CD4-positive, CD25-positive, alpha-beta regulatory T cell (primary cell): ENCODE measurements at places on chromosomes 1 and 21. TPM values are rescaled to one million over a fixed set of nuclear protein-coding genes. Genes with fewer than 3 reads are reported as not detected.

DNA sequence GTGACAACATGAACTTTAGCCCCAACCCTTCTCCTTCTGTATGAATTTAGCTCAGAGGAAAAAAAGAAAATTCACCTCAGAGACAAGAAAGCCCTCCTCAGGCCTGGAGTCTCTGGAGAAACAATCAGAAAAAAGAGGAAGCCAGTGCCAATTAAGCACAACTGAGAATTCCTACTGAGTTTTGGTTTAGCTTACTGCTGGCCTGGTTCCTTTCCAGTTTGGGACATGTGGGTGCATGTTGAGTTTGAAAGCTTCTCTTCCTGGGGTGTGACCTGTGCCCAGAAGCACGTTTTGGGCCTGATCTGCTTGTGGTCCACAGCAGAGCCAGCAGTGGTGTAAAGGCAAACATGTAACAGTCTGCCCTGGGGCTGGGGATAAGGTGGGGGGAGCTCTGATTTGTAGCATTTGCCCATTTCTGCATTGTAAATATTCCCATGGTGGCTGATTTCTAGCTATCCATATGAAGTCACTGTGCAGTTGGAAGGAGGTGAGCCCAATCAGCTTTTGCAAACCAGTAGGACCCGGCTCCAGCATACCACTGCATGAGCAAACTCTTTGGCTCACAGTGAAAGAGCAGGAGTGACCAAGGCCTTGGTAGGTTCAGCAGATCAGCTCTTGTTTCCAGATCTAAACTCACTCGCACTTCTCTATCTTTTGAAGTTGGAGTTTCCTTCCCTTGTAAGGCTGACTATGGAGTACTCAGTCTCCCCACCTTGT is 4.7 kb upstream of the THEM5 start:
- no peak for DNase-seq

DNA sequence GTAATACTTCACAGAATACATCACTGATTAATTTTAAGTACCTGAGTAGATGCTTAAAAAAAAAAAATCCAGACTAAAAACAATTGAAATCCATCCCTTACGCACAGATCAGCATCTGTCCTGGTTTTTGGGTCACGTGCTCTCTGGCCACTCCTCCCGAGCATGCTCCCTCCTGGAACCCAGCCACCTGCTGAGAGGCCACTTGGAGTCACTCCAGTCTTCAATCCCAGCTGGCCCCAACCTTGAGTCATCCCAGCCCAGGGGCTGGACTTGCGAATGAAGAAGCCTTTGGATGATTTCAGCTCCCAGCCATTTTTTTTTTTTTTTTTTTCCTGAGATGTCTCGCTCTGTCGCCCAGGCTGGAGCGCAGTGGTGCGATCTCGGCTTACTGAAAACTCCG is 8.9 kb downstream of the MAP1LC3C start:
- no peak for DNase-seq

- DNase-seq = no peak
These were observed 14.0 kb downstream of the GNAT2 start for GRCh38 chr1:109605381-109605780.

DNA sequence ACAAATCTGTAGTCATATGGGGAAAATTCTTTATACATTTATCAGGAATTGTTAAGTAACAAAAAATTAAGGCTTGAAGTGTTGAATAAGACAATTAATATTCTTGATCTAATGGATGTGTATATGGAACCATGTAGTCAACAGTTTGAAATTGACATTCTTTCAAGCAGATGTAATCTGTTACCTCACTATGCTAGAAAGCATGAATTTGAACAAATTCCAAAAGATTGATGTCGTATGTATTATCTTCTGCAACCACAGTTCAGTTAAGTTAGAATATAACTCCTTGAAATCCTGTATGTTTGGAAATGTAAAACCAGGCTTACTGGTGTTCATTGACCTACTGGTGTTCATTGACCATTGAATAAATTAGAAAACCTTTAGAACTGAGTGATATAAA is 16.1 kb downstream of the CCDC18 start:
- no peak for DNase-seq

GRCh38 chr1:228168563-228169270 is 3.1 kb downstream of the IBA57 start:
- DNase-seq = no peak

DNA sequence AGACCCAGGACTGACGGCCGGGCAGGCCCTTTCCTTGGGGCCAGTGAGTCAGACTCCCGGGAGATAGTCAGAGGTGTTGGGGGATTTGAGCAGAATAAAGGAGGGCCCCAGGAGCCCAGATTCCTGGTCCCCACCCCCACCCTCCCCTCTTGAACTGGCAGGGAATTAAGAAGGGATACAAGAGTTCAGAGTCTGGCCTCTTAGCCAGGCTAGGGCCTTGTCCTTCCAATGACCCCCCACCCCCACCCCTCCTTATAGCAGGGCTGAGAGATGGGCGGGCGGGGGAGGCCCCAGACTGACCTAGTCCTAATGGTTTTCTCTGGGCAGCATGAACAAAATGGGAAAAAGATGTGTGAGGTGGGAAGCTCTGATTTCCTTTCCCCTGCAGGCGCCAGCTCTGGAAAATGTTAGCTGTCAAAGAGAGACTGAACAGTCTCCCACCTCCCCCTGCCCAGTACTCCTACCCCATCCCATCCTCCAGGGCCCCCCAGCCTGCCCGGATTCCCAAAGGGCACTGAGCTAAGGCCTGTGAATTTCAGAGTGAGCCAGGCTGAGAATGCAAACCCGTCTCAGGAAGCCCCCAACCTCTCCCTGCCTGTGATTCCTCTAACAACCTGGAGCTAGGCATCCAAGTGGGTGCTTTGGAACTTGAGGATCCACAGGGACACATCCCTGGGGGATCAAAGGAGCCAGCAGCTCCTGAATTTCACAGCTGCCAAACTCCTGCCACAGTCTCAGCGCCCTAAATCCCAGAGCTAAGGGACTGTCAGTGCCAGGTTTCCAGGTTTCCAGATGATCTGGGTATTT is 5.8 kb upstream of the CRABP2 start:
- no peak for DNase-seq

DNA sequence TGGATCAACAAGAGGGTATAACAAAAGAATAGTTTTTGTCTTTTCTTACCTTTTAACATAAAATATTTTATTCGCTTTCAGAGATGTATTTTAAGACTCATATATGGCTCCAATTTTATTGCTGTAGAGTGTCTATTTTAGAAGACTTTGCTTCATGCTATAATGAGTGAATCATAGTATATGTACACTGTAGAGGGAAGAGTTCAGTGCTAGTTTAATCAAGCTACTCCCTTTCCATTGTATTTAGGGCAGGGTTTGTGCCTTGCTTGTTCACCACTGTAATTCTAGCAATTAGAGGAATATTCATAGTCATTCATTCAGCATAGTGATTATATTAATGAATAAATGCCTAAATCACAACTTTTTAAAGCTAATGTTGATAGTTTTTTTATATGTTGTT is 78.8 kb downstream of the CEP350 start:
- DNase-seq = no peak

DNA sequence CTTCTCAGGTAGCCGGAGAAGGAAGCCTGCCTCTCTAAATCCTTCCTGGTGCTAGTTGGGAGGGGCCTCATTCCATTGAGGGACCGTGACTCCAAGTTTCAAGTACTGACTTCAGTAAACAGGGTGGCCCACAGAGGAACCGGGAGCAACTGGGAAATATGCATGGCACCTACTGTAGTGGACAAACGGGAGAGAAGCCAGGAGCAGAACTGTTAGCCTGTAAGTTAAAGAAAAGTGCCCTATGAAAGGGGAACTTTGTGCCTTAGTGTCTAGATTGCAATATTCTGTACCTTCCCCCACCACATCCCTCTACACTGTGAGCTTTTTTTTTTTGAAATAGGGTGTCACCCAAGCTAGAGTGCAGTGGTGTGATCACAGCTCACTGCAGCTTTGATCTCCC is 33.2 kb upstream of the KANK4 start:
- no peak for DNase-seq

GRCh38 chr1:223834660-223835263 is 11.0 kb downstream of the TP53BP2 start:
- no peak for DNase-seq

DNA sequence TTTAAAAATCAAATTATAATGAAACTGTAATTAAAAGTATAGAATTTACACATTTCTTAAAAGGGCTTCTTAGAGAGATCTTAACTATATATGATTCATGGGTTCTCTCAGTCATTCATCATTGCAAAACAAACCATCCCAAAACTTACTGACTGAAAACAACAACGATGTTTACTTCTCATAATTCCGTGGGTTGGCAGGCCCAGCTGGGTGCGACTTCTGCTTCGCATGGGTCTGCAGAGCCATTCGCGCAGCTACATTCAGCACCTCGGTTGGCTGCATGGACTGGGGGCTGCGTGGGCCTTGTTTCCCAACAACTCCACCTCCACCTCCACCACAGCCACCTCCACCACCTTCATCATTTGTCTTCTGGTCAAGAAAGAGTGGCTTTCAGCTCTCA is 4.0 kb downstream of the SLAMF8 start:
- DNase-seq = no peak

GRCh38 chr1:180503280-180503862 is 994 bp upstream of the ACBD6 start:
- no peak for DNase-seq

GRCh38 chr21:42233067-42233961 is 14.4 kb downstream of the ABCG1 start:
- peak; percentile 85 for DNase-seq

DNA sequence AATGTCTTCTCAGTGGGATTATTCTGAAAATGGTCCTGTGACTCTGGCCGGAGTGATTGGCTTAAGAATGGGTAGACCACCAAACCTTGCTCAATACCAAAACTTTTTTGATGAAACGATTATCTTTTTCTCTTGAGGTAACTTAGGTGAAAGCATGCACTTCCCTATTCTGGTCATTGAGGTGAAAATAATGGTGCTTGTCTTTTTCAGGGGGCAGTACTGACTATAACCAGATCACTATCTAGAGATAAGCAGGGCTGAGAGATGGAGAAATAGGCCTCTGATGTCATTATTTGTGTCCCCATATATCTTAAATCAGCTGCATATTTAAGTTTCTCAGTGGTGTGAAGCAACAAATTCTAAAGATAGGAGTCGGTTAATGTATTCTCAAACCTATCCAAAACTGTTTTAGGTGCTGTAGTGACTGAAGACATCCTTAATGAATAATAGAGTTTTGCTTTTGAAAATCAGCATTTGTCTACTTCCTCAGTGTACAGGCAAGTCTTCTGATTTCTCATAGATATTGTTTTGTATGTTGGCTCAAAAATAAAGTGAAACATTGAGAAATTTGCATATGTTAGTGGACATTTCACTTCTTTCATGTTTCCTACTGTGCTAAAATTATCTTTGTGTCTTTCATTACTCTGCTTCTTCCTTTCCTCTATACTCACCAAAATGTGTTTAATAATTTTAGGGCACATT is 735.3 kb upstream of the ADGRL4 start:
- no peak for DNase-seq

DNA sequence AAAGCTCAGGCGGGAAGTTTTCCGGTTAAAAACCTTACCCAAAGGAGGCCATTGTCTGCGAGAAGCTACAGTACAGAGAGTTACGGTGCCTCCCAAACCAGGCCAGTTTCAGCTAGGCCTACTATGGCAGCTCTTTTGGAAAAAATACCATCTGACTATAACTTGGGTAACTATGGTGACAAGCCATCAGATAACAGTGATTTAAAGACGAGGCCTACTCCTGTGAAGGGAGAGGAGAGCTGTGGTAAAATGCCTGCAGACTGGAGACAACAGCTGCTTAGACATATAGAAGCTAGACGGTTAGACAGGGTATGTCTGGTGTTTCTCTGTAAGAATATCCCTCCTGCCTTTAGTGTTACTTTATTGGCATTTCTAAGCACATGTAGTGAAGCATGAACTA is 165.9 kb downstream of the LRRC40 start:
- DNase-seq = no peak

- no peak for DNase-seq
These were observed 277.0 kb upstream of the B3GALT2 start for GRCh38 chr1:193463326-193463932.

DNA sequence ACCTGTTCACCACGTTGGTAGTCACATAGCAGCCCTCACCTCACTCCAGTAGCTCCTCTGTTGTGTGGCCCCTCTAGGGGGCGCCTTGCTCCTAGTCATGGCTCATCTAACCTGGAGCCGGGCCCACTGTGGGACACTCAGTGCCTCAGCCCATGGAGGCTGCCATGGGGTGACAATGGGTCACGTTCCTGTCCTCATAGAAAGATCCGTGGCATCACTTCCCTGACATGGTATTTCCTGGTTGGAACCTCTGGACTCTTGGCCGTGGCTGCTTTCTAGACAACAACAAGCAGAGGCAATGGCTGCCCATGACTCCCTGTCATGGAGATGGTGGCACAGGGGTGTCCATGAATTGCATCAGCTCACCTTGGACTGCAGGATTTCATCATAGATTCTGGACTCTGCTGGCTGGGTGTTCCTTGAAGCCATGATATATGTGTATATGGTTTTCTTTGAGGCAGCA is 27.5 kb upstream of the SLAMF6 start:
- peak; percentile 42 for DNase-seq

DNA sequence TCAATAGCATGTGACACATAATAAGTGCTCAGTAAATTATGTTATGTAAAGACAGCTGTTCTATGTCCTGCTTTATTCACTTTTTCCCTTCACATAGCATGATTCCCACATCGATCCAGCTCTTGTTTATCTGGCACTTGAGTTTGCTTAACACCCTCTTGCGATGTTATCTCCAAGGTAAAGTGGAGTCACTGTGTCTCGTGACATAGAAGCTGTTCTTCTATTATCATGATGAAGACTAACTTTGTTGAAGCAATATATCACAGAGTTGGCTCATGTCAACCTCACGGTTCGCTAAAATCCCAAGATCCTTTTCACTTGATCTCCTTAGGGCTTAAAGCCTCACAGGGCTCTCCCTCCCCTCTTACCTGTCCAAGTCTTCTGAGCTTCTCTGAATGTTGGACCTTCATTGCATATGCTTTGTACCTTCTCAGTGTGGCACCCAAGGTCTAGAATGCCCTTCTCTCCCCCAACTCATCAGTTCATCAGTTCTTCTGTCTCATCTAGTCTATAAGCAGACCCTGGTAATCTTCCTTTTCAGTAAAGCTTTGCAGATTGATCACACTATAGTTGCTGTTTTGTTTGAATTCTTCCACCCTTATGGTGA is 38.0 kb downstream of the PLXNA2 start:
- no peak for DNase-seq

GRCh38 chr1:42128964-42129363 is 24.2 kb upstream of the GUCA2B start:
- no peak for DNase-seq

DNA sequence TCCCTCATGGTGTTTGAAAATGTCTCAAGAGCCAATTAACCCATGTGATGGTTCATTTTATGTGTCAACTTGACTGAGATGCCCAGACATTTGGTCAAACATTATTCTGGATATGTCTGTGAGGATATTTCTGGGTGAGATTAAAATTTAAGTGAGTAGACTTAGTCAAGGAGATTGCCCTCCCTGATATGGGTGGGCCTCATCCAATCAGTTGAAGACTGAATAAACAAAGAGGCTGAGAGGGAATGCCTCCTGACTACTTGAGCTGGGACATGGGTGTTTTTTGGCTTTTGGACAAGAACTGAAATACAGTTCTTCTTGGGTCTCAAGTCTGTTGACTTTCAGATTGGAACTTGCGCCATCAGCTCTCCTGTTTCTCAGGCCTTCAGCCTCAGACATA is 89.4 kb upstream of the SPATA6 start:
- no peak for DNase-seq

- no peak for DNase-seq
These were observed 53.0 kb upstream of the DUSP10 start for GRCh38 chr1:221794935-221795334.

HSF2BP gene
- total RNA-seq = 0.35 TPM

SLC25A34 gene
- 1.8 TPM for total RNA-seq

VHLL gene
- total RNA-seq = not detected

GUCA2B gene
- total RNA-seq = not detected

CCDC17 gene
- 6.1 TPM for total RNA-seq

GSTM1 gene
- 18.7 TPM for total RNA-seq

LCE2A gene
- not detected for total RNA-seq

USP16 gene
- total RNA-seq = 72.8 TPM

DOP1B gene
- 34.6 TPM for total RNA-seq
